NCI-H2081 (cell line): ENCODE measurements at places on chromosomes 2 and 18.

GRCh38 chr2:221999166-221999565, 299.6 kb downstream of the PAX3 start:
- no peak for DNase-seq

GRCh38 chr2:8524388-8524787, 157.5 kb upstream of the ID2 start:
- no peak for DNase-seq

- no peak for DNase-seq
Observed at GRCh38 chr2:113976277-113976928, 86.5 kb downstream of the ACTR3 start.

GRCh38 chr2:222899413-222900181, 38.8 kb downstream of the ACSL3 start:
- no peak for DNase-seq

DNA sequence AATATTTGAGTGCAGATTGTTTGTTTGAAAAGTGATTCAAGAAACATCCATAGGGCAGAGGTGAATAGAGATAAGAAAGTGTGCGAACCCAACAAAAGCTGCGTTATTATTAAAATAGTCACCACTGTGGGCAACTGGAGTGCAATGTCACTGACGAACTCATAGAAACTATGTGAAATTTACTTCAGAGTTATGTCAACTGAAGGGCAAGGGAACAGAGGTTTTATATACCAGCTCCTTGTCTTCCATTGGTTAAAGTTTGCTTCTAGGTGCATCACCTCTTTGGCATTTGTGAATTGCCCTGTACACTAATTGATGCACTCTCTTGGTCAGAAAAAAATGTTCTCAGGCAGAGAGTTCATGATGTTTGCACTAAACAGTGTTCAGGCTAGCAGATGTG, 110.5 kb upstream of the NYAP2 start:
- DNase-seq = no peak

DNA sequence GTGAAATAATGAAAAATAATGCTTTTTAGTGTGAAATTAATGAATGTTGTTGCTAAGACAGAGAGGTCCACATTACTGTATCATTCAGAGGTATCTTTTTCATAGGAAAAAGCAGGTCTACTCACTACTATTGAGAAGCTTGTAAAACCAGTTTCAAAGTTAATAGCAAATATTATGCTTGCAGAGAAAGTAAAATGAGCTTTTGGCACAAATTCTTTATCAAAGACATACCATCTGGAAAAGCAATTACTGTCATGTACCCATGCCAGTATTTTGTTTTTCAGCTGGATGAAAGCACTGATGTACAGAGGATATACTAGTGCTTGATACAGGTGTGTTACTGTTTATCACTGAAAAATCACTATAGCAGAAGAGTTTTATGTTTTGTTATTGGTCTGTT, 77.5 kb downstream of the NCOA1 start:
- DNase-seq = no peak

- DNase-seq = no peak
Observed at GRCh38 chr2:14285812-14286211, 346.7 kb upstream of the LRATD1 start.

- DNase-seq = no peak
Observed at GRCh38 chr2:233084488-233084887, 24.3 kb downstream of the INPP5D start.

DNA sequence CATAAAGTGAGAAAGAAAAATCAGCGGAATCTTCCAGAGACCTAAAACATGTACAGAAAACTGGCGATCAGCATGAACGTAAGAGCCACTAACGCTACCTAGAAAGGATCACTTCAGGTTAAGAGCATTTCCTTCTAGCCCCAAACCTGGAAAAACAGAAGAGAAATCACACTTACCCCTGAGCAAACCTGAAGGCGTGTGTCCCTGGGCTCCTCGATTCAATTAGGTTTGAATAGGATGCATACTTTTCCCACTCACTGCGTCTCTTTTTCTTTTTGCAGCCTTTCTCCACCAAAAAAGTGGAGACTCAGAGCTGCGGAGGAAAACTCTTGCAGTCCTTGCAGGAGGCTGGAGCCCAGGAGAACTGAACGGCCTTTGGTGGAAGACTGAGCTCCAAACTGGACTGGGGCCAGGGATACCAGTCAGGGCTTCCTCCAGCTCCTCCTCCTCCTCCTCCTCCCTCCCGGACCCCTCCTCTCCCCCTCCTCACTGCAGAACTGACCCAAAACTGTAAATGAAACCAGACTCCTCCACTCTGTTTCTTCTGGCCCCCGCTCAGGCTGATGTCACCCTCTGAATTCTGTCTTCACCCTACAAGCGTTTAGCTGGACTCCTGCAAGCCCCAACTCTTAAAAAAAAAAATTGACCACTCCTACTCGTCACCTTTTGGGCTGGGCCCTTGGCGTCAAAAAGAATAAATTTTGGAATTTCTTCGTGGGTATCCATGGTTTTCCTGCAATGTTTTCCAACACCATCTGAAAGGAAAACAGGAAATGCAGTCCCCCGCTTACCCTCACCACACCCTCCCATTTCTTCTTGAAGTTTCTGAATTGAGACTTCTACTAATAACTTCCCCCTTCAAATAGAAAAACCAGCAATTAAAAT, at the start of gene COL6A3:
Gene COL6A3, minus strand, starts transcription at position 388 of the 885 bp plus-strand sequence. CDS start 17,347 bp downstream, outside the sequence.
- DNase-seq = no peak

DNA sequence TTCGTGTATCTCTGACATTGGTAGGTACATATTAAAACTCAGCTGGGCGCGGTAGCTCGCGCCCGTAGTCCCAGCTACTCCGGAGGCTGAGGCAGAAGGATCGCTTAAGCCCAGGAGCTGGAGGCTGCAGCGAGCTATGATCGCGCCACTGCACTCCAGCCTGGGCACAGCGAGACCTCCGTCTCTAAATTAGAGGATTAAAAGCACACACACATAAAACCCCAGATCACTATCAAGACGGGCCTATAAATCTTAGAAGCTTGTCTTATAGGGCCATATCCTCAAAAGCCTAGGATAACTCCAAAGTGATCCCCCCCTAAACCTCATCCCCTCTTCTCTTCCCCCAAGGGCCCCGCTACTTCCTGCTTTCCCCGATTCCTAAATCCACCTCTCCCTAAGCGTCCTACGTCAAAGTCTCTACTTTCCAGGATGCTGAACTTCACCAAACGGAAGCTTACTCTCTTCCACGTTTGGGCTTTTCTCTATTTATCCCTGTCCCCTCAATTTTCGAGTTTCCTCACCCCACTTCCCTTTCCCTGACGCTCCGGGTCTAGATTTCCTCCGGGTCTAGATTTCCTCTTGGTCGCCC, 707 bp downstream of the KRCC1 start:
- DNase-seq = no peak

DNA sequence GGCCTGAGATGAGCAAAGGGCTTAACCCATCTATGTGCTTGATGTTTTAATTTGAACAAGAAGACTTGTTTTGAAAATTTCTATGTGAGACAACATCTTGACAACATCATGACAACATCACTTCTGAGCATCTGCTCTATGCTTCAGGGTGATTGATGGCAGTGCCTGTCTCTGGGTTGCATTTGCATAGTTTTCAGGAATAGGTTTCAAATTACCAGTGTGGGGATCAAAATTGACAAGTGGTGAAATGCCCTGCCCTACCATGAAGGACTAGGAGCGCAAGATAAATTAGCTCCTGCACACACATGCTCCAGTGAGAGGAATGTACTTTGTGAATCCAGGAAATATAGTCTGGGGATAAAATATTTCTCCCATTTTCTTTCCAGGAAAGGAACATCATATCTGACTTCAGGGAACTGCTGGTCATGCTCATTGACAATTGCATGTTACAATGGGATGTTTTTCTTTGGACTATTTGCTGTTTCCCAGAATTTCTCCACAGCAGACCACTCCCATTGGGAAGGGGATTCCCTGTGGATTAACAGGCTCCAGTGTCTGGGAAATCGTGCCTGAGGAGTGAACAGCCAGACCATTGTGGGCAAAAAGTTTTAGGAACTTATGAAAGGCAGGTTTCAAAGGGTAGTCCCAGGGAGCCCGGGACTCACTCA, 45.3 kb upstream of the IL1R2 start:
- DNase-seq = no peak

DNA sequence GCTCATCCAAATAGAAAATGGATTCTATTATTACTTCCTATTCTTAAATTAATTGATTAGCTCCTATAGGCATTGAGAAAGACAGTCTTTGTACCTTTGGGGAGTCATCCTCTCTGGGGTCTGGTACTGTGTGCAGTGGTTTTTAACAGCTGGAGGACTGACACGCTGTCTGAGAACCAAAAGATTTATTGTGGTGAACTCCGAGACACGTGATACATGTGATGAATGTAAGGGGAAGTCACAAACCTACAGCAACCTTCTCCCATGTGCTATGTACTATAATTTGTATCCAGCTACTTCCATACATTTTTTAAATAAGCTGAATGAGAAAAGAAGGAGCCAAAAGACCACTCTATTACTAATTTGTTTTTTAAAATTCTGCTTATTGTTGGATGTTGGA, 133.7 kb downstream of the GALNT3 start:
- no peak for DNase-seq

GRCh38 chr2:25453199-25453905, 111.6 kb upstream of the DNMT3A start:
- no peak for DNase-seq
